Muscle of arm (tissue), 14 donors: ENCODE measurements at places on chromosomes 1 and 21.
A peak's percentile ranks its signal among the peaks of the same experiment; 100 is the strongest.

- DNase-seq, result peak; percentile 74
Measured at GRCh38 chr1:6486433-6487011, 4.9 kb downstream of the PLEKHG5 start.

- DNase-seq, result peak; percentile 36
Measured at GRCh38 chr1:99943223-99943794, 26.5 kb upstream of the SLC35A3 start.

DNA sequence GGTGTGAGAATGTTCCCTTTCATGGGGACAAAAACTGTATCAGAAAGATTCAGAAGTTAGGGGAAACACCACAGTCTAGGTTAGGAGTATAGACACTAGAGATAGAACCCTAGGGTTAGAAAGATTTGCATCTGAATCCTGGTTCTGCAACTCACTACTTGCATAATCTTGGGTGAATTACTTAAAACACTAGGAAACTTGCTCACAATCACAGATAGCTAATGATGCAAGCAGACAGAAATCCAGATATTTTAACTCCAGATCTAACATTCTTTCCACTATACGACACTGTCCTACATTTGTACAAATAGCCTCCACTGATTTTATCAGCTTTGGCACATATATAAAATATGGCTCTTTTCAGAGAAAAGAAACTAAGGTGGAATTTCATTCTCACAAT is 30.8 kb upstream of the GLIS1 start:
- DNase-seq, result no peak

DNA sequence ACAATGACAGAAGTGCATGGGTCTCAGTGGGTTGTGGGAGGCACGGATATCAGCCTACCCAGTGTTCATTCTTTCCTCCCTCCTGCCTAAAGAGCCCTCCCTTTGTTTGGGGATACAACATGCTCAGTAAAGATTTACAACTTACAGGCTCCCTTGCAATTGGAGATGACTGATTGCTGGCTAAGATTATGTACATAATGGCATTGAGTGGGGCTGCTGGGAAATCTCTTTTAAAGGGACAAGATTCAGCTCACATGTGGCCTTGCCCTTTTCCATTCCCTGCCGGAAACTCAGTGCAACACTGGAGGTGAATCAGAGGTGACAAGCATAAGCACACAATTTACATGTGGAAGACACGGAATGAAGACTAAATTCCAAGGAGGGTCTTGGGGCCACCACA is 83.7 kb upstream of the CHRM3 start:
- DNase-seq, result no peak

DNA sequence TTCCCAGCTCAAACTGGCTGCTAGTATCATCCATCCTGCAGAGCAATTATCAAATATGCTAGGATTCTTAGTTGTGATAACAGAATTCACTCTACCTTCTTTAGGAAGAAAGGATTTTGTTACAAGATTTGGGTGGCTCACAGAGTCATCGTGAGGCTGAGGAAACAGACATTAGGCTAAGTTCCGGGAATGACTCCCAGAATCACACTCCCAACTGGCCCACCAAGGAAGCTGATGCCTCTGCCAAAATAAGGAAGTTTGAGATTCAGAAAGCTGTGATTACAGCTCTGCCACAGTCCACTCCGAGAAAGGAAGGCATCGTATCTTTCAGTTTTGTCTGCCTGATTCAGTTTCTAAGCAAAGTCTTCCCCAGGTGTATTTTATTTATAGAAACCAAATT is 50.6 kb upstream of the LYPLAL1 start:
- peak; percentile 59 for DNase-seq

DNA sequence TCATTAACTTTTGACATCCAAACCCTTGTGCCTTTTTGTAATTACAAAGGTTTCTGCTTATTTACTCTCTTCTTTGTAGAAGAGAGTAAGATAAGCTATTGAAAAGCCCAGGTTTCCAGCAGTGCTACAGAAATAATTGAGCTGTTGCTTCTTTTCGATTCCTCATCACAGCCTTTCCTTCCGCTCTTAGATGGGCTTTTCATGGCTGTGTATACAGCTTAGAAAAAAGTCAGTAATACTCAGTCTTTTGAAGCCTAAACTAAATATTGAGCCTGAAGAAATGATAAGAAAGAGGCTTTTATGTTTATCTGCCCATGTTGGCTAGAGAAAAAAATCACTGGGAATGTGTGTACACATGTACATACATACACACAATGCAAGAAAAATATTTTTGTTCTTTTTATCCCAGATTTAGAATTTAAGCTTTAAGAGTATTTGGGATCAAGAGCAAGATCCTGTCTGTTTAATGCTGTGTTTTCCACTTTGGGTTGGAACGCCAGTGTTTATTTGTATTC is 172.4 kb downstream of the VPS13D start:
- no peak for DNase-seq

GRCh38 chr1:226349081-226349480 is 40.1 kb upstream of the LIN9 start:
- DNase-seq, result no peak

GRCh38 chr1:110155878-110156522 is 5.7 kb downstream of the SLC6A17 start:
- peak; percentile 62 for DNase-seq

- DNase-seq, result no peak
Measured at GRCh38 chr1:232020352-232020751, 393.8 kb downstream of the DISC1 start.

- peak; percentile 67 for DNase-seq
Measured at GRCh38 chr1:12040457-12041051, 21.3 kb downstream of the MIIP start.
